ENCODE measurements at places on chromosomes 4 and X.

DNA sequence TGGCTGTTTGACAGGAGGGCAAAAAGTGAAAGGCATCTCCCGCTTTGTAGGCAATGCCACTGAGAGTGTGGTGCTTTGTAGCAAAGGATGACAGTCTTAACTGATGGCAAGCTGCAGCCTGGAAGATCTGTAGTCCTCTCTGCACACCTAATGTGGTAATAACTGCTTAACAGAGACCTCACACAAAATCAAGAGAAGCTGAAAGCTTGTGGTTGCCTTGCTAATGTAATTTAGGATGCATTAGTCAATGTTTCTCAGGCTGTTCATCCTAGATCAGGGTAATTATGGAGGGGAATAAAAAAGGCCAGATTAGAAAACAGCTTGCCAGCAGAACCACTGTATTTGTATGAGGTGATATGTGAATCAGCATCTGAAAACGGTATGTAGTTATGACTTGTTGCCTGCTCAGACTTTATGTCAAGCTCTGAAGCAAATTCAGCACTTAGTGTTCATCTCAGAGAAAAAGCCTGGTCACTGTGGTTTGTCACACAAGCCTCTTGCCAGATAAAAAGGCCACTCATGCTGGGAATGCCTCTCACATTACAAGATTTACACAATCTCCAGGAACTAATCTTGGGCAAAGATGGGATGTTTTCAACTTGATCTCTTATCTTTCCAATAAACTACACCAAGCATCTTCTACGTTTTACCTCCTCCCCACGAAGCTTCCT lies 130.8 kb downstream of the ENOX2 start:
- DNase-seq = no peak

DNA sequence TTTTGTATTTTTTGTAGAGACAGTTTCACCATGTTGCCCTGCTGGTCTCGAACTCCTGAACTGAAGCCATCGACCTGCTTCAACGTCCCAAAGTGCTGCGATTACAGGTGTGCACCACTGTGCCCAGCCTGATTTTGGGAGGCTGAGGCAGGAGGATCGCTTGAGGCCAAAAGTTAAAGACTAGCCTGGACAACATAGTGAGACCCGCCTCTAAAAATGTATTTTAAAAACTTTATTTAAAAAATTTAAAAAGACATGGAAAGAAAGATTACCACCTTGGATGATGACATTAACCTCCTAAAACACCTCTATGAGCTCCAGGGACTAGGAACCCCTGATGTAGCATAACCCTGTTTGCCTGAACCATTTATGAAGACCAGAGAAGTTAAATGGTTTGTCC lies 5.8 kb upstream of the BBS7 start:
- no peak for DNase-seq

GRCh38 chr4:185395238-185395955 lies at the start of gene LRP2BP:
Gene LRP2BP (minus strand): TSS chr4:185395924. CDS start chr4:185378186, 17,738 bp downstream.
- DNase-seq = peak; percentile 71

DNA sequence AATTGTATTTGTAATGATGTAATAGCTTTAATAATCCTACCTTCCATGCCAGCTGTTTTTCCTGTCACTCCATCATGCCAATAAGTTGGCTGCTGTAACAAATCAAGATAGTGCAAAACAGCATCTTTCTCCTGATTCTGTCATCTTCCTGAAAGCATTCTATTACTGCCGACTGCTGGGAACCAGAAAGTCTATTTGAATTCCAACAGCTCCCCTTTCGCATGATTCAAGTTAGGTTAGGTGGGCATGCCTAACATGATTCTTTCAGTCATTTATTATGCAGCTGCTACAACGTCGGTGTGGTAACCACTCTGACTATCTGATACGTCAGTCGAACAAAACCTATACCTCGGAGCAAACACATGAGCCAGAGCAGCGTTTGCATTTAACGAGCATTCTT lies 127.9 kb upstream of the DMD start:
- no peak for DNase-seq

DNA sequence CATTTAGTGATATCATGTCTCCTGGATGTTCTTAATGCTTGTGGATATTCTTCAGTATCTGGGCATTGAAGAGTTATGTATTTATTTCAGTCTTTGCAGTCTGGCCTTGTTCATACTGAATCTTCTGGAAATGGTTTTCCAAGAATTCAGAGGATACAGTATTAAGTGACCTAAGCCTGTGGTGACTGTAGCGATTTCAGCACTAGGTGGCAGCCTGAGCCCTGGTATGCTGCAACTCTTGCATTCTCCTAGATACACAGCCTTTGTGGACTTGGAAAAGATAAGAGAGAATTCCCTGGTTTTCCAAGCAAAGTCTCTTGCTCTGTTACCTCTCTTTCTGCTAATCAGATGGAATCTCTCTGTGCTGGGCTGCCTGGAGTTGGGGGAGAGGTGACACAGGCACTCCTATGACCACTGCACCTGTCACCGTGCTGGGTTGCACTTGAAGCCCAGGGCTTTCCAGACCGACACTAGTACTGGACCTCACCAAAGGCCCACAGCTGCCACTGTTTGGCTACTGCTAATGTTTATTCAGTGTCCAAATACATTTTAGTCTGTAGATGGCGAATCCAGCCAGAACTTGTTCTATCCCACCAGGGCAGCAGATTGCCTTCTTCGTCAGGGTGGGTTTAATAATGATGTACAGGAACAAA lies 19.3 kb upstream of the SPIN2A start:
- peak; percentile 28 for DNase-seq

GRCh38 chrX:13428053-13428786 lies 108.4 kb upstream of the ATXN3L start:
- DNase-seq = no peak

DNA sequence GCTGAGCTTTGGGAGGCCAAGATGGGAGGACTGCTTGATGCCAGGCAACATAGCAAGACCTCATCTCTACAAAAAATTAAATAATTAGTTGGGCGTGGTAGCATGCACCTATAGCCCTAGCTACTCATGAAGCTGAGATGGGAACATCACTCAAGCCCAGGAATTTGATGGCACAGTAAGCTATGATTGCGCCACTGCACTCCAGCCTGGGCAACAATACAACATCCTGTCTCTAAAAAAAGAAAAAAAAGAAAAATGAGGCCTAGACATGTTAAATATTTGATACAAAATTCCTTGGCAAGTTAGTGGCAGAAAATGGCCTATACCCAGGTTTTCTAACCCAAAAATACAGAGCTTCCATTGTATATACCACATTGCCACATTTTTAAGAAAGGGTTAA lies 88.1 kb upstream of the MAB21L2 start:
- DNase-seq = no peak

DNA sequence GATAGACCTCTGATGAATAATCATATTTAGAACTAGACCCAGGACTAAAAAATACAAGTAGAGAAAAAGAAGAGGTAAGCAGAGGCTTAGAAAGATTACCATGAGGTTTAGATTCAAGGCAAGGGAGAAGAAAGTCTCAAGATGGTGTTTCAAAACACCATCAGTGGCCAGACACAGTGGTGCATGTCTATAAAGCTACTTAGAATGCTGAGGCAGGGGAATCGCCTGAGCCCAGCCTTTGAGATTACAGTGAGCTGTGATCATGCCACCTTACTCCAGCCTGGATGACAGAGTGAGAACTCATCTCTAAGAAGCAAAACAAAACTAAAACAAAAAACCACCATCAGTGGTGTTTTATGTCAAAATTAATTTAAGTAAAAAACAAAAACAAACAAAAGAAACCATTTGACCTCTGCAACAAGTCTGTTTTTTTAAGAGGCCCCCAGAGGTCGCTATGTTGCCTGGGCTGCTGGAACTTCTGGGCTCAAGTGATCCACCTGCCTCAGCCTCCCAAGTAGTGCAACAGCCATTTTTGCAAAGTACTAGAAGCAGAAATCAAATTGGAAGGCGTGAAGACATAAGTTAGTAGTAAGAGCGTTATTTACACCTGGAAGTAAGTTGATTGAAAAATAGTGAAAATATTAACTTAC lies 784.3 kb downstream of the ADGRL3 start:
- no peak for DNase-seq

DNA sequence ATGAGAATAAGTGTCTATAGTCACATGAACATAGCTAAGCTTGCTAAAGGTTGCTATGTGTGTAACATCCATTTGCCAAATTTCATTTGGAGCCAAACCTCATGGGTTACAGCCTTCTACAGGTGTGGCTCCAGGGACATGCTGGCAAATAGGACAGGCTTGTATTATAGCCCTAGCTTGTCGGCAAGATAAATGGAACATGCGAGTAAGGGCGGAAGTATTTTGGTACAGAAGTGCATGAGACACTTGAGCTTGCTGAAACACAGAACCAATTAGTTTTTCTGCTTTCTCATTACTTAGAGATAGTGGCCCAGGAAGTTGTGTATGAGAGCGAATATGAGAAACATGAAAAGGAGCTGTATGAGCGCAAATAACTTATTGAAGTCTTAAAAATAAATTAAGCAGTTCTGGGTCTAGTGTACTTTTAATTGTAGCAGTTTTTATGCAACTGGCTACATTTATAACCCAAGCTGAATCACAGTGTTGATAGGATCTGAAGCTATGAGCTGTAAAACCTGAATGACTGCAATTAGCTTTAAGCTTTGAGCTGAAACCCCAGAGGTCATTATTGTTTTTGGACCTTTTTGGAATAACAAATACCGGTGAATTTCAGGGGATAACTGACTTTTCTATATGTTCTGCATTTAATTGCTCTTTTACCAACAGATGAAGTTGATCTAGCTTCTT lies 64.6 kb downstream of the KDM5C start:
- DNase-seq = no peak

GRCh38 chr4:162075726-162076125 lies 88.1 kb downstream of the FSTL5 start:
- DNase-seq = no peak

DNA sequence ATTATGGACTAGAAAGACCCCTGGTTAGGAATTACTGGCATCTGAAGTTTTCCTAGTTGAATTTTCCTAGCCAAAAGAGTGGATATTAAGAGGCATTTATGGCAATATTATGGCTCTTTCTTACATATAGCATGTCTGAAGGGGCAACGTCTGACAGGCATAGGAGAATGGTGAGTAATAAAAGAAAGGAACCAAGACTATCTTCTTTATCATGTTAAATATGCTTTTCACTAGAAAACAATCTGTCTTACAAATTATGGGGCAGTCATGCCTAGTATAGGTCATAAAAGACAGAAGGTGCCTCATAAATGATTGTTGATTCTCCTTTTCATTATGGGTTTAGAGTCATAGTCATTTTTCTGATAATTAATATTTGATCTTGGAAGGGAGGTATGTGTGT lies 431.1 kb upstream of the HTR2C start:
- no peak for DNase-seq

DNA sequence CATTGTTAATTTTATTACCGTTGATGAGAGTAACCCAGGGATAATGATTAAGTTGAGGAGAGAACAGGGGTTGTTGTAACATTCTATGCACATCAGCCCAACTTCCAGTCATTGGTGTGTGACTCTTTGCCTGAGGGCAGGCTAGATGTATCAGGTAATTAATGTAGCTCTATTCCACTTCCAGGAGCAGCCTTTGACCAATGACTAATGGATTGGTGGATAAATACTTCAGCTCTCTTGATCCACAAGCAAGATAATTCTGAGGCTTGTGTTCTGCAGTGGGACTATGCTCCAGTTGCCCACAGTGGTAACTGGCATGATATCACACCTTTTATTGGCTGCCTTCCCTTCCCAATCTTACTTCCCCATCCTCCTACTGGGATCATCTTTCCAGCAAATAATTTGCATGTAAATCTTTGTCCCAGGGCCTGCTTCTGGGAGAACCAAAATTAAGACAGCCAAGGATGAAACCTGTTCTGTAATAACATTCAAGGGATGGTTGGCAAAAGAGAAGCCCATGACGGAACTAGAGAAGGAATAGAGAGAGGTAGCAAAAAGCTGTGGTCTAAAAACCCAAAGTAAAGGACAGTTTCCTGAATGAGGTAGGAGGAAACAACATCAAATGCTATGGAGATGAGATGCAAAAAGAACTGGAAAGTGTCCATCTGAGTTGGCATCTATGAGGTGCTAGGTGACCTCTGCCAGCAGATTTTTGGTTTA lies 241.4 kb upstream of the RPS6KA3 start:
- no peak for DNase-seq

- no peak for DNase-seq
Measured at GRCh38 chr4:4425696-4426095, 38.8 kb downstream of the NSG1 start.

GRCh38 chrX:34350561-34351335 lies 218.6 kb upstream of the FAM47A start:
- no peak for DNase-seq

DNA sequence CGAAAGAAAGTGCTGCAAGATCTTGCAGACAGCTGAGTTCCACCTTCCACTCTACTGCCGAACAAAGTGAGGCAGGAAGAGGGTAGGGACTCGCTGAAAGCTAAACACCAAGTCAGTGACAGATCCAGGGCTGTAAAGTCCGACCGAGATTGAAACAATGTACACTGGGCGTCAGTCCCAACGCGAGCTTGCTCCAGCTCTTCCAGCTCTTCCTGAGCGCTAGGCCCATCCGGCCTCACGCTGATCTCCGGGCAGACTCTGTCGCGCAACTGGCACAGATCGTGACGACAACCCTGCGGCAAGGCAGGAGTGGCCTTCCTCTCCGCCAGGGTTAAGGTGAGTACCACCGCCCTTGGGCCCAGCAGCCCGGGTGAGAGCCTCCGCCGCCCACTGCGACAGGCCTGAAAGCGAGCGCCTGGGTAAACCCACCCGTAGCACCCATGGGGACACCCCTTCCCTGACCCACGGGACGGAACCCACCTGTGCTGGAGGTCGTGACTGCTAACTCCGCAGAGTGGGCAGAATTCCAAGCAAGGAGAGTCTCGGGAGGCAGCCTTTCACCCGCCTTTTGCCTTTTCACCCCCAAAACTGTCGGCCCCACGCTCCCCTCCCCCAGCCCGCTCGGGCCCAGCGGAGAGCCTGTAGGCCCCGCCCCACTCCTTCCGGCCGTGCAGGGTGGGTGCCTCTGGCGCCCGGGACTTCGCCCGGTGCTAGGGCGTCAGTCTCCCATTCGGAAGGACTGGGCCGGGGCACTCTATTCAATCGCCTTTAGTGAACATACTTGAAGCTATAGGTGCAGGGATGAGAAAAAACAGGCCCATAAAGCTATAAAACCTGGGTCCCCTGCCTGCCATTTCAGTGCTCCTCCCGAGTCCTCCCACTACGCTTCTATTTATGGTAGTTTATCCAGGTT lies at the start of gene TMLHE:
Gene TMLHE (minus strand): TSS at position 641 of the 913 bp plus-strand sequence. CDS start 67,676 bp downstream, outside the sequence.
- DNase-seq = peak; percentile 52

- no peak for DNase-seq
Measured at GRCh38 chr4:58453956-58454355, 1343.8 kb upstream of the IGFBP7 start.

DNA sequence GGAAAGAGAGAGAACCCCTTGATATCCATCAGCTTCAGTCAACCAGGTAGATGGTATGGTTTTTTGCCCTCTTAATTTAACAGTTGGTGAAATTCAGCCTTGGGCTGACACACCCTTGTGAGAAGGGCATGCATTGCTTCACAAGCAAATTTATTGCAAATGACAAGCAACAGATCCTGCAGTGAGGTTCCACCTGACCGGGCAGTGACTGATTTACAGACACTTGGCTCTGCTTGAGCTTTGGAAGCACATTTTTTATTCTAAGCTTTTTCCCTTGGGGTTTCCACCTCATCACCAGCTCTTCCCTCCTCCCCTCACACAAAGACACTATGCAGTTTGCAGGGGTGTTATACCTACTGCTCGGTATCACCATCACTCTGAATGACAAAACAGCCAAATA lies 28.3 kb upstream of the SERTM2 start:
- no peak for DNase-seq

- no peak for DNase-seq
Measured at GRCh38 chr4:182971702-182972101, 54.5 kb upstream of the DCTD start.
